ENCODE measurements at places on chromosomes 3 and 15.
A peak's percentile ranks its signal among the peaks of the same experiment; 100 is the strongest.

- DNase-seq: no peak
Measured at GRCh38 chr3:55622733-55623132, 135.6 kb upstream of the WNT5A start.

DNA sequence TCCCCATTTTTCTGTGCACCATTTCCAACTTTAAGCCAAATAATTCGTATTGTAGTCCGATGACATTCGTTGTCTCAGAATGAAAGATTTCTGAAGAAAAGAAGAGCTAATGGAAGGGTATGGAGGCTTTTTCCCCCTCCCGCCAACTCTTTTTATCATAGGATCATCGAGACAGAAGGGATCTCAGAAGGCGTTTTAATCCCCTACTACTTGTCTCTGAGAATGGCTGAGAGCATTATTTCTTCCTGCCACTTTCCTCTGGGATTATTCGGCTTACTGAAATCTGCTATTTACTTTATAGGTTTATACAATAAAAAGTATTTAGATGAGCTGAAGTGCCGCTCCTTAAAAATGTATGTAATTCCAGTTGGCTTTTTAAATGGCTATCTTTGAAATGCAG, 789.8 kb downstream of the EDEM1 start:
- no peak for DNase-seq

- no peak for DNase-seq
Measured at GRCh38 chr15:68603951-68604350, 25.2 kb downstream of the CORO2B start.

DNA sequence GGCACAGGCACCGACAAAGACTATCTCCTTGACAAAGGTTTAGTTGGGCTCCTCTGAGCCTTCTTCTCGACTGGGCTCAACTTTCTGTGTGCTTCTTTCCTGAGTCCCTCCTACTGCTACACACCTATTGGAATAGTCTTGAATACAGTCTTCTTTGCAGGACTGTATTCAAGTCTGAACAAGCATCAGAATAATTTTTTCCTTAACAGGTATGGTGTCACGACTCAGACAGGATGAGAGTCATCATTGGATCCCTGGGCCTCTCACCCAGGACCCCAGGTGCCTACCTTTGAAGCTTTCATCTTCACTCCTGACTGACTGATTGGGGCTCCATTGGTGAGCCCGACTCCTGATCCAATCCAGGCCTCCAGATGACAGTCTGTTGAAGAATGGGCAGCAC, 66.3 kb downstream of the CRYGS start:
- no peak for DNase-seq

DNA sequence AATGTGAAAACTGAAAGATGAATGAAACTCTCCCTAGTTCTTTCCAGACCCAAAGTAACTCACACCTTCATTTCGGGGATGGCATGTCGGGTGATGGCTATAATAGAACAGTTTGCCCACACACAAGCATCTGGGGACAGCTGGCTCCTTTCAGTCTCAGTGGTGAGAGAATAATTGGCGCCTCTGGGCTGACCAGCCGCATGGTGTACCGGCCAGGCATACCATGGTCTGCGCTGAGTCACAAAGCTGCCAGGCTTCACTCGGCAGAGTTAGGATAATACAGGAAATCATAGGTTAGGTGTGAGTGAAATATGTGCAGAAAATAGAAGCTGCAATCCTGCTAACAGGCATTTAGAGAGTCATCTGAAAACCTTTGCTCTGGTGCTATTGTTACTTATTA, 80.4 kb upstream of the IGF1R start:
- DNase-seq: no peak

- no peak for DNase-seq
Measured at GRCh38 chr3:36992806-36993325, at the start of gene EPM2AIP1. EPM2AIP1 (minus strand) TSS chr3:36993131; CDS start chr3:36993077, 54 bp downstream.

GRCh38 chr3:181700168-181701087, 11.3 kb upstream of the SOX2 start:
- DNase-seq: peak; percentile 54

All from CD4-positive, alpha-beta T cell treated with Interleukin-10 for 1 hour (primary cell).